Stimulated activated CD4-positive, alpha-beta T cell treated with anti-CD3 and anti-CD28 coated beads, Interleukin-1b, Interleukin-23, amount 100 ng/mL, for 4 hours (primary cell): ENCODE measurements at places on chromosomes 6 and 20.

GRCh38 chr20:35002426-35003210 lies 47.0 kb downstream of the MYH7B start:
- DNase-seq, result no peak

DNA sequence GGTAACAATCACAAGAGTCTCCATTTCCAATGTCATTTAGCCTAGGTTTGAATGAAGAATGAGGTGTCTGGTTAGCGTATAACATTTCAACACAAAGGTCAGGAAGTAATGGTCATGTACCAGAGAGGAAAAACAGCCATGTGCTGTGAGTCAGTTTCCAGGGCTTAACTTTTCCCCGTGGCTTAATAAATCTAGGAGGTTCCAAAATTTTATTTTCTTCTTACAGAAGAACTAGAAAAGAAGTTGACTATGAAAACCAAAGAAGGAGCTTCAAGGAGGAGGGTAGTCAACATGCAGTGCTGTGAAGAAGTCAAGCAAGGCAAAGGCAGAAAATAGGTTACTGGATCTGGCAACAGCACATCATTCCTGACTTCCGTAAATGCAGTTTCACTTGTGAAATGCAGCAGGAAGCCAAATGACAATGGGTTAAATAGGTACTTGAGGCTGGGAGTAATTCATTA lies 8.4 kb upstream of the GABRR2 start:
- DNase-seq, result no peak

- DNase-seq, result no peak
Observed at GRCh38 chr20:34058831-34059230, 53.2 kb downstream of the EIF2S2 start.

DNA sequence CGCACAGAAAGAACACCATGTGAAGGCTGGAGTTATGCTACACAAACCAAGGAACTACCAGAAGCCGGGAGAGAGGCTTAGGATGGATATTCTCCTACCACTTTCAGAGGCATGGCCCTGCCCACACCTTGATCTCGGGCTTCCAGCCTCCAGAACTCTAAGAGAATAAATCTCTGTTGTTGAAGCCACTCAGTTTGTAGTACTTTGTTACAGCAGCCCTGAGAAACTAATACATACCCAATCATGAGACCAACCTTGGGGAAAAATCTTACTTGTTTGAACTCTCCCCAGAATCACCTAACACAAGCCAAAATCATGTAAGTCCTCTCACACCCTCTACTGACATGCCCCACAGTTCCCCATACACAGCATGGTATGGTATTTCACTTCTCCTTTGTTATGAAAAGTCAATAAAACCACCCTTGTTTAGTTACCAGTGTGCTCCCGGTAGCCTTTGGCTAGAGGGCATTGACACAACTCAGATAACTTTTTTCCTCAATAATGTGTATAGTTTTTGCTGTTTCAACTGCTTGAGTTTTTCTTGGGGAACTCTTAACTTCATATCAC lies 40.7 kb upstream of the SLC2A12 start:
- DNase-seq, result no peak

DNA sequence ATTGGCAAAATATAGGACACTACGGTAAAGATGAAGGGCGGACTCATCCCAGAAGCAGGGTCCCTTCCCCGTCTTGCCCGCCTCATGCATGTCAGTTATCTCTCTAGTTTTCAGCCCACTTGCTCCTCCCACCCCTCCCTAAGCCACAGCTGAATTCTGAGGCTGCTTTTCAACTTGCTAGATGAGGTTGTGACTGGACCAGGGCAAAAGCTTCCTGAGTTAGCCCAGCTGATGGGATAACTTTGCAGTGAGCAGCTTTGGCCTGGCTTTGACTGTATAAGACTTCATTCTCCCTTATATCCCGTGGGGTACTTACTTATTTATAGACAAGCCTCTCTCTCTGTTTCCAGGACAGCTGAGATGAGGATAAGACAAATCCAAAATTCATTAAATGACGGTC lies 23.2 kb downstream of the GHRH start:
- DNase-seq, result no peak

GRCh38 chr6:151452750-151453427 lies 963 bp upstream of the RMND1 start:
- DNase-seq, result no peak

DNA sequence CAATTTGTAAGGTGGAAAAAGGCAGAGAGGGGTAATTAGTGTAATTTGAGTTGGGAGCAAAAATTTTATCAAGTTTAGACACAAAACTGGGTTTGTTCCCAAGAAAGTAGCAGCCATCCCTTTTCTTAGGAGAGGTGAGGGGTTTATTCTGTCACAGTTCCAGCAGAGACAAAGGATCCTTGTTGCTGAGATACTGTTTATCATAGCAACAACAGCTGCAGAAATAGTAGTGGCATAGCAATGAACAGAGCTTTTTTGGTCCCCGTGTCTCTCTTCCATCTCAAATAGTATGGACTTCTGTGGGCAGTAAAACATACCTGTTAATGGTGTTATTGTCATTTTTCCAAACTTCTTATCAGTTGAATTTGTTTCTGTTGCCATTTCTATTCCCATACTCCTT lies 23.9 kb downstream of the ZKSCAN8 start:
- no peak for DNase-seq

GRCh38 chr6:35494161-35494563 lies 2.7 kb downstream of the TEAD3 start:
- no peak for DNase-seq

- no peak for DNase-seq
Observed at GRCh38 chr6:71400852-71401251, 112.2 kb downstream of the OGFRL1 start.
